ENCODE measurements at places on chromosomes 5 and 9.

DNA sequence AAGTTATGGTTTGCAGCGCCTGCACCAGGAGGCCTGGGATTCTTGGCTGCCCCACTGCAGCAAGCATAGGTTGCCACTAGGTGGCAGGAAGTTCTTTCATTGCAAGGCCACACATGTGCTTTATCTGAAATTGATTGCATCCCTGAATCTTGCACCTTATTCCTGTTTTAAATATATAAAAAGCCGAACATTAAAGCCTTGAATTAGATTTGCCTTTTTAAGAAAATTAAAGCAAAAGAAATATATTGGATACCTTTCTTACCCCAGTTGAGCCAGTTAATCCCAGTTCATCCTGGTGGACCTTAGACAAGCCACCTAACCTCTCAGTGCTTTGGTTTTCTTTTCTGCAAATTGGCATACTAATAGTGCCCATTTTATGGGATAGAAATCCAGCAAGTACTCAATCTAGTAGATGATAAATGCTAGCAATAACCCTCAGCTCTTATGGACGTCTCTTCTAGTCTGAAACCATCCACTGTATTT lies 6.3 kb upstream of the TRMT10B start:
- DNase-seq = peak; percentile 50

GRCh38 chr5:178391480-178391879 lies 158.9 kb upstream of the PHYKPL start:
- no peak for DNase-seq

GRCh38 chr5:128038643-128039042 lies 44.9 kb upstream of the SLC12A2 start:
- no peak for DNase-seq

DNA sequence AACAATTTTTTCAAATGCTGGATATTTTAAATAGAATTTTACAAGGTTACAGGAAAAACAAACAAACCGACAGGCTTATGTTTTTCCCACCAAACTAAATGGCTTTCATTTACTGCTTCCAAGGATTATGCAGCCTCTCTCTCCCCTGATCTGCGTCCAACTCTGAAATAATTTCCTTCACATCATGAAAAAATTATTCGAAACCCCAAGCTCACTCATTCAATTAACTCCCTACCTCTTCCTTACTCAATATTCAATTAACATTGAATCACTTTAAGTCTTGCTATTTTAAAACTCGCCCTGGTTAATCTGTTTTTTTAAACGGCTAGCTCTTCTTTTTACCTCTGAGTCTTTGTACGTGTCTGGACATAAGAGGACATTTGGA lies 336.2 kb downstream of the AGTPBP1 start:
- no peak for DNase-seq

DNA sequence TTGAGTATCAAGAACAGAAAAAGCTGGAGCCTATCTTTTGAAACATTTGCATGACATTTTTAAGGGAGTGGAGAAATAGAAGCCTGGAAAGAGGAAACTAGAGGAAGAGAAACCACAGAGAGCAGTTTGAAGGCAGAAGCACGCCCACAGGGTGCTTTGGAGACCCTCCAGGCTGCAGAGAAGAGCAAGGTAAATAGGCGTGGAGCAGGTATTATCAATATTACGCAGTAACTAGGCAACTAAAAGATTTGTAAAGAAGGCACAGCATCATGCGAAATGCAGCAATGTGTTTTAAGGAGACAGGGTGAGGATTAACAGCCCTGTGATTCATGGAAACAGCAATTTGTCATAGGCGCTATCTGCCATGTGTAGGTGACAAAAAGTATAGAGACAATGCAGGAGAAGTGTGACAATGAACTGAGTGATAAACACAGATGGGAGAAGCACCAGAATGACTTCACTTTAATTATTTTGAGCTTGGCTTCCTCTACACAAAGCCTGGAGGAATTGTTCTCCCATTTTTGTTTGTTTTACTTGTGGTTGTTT lies 281.2 kb downstream of the BRINP1 start:
- no peak for DNase-seq

GRCh38 chr5:163339148-163339547 lies 98.2 kb upstream of the CCNG1 start:
- no peak for DNase-seq

DNA sequence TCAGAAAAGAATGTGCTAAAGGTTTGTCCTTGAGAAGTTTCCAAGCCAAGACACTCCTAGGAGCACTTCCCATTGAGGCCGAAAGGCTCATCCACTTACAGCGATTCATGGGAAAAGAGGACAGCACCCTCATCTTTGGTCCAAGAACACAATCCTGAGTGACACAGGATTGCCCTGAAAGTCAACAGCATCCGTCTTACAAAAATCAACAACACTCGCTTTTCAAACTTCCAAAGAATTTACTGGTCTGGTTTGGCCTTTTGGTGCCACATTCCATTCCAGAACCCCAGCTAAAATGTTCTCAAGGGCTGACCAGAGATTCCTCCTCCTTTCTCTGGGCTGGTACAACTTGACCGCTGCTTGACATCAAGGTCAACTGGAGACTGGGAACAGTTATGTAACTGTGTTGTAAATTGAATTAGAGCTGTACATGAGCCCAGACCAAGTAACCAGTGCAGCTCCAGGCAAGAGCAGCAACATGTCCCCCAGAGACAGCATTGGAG lies 415.8 kb upstream of the PIK3R1 start:
- no peak for DNase-seq

DNA sequence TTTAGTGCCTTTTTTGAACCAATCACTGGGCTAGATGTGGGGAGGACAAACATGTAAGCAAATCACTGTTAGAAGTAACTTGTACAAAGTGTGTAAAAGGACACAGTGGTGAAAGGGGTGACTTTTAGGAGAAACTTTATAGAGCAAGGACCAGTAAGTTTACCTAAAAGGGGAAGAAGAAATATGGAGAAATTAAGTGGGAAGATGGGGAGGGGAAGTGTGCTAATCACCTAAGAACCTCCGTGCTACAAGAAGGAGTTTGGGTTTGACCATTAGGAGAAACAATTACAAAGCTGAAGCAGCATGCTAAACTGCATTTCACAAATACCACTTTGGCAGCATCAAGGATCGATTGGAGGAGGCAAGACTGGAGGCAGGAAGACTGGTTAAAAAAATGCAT lies 17.3 kb downstream of the ITGA1 start:
- DNase-seq = no peak

- no peak for DNase-seq
Observed at GRCh38 chr5:53067641-53068040, 41.9 kb downstream of the MOCS2 start.

DNA sequence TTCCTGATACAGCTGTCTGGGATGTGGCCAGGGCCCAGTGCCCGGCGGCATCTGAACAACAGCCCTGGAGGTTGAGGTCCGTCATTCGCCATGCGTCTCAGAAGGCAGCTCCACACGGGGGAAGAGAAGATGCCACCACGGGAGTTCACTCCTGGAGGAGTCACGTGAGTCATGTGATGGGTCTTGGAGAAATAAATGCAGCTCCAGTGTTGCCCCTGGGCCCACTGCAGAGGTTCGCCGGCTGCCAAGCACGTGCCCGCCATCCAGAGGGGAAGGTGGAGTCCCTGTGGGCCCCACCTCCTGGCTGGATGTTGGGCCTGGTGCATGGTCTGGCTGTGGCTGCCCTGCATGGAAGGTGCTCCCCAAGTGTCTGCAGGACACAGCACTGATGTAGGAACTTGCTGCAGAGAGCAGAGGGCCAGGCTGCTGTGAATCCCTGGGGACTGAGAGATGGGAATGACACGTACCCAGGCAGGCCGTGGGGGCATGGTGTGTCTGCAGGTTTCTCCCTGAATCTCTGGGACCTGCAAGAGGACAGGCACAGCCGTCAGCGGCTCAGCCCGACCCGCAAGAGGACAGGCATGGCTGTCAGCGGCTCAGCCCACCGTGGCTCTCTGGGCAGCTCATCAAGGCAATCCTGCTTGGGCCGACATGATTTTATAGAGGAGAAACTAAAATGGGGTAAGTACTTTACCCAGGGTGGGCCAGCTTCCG lies 418.3 kb upstream of the IRX4 start:
- DNase-seq = no peak

- DNase-seq = no peak
Observed at GRCh38 chr5:77935506-77936364, 159.6 kb upstream of the TBCA start.

- DNase-seq = no peak
Observed at GRCh38 chr5:154900066-154900465, 37.9 kb downstream of the GEMIN5 start.

DNA sequence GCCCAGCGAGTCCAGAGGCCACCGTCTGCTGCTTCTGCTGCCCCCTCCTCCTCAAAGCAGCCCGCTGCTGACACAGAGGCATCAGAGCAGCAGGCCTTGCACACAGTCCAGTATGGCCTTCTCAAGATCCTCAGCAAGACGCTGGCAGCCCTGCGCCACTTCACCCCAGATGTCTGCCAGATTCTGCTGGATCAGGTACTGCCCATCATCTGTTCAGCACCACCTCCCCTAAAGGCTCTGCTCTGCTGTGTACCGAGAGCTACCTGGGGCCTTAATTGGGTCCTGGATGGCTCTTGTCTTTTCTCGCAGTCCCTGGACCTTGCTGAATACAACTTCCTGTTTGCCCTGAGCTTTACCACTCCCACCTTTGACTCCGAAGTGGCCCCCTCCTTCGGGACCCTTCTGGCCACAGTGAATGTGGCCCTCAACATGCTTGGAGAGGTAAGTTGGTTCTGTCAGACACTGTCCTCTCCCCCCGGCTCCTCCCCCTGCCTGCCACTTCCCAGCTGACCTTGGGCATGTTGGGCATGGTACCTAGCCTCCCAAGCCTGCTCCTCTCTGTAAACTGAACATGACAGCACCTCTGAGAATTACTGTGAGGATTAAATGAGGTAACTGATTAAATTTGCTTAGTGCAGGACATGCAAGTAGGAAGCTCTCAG lies 22.7 kb downstream of the SH3GLB2 start:
- DNase-seq = no peak

DNA sequence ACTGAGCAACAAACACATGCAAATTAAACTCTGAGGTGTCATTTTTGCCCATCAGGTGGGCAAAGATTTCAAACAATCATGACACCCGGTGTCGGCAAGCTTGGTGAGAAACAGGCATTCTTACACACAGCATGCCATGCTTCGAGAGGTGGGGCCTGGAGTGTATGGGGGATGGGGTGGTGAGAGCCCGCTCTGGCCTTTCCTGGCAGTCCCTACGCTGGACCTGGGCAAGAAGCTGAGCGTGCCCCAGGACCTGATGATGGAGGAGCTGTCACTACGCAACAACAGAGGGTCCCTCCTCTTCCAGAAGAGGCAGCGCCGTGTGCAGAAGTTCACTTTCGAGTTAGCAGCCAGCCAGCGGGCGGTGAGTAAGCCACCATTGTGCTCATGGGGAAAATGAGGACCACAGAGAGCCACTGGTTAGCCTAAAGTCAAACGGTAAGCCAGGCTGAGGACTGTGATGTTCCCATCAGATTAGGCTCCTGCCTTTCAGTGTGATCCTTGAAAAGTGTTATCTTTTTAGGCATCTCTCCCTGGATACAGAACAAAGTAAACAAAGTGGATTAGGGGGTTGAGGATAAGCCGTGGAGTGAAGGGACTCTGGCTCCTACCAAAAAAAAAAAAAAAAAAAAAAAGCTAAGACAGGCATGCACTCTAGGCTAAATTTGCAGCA lies 9.4 kb downstream of the MYOZ3 start:
- no peak for DNase-seq

DNA sequence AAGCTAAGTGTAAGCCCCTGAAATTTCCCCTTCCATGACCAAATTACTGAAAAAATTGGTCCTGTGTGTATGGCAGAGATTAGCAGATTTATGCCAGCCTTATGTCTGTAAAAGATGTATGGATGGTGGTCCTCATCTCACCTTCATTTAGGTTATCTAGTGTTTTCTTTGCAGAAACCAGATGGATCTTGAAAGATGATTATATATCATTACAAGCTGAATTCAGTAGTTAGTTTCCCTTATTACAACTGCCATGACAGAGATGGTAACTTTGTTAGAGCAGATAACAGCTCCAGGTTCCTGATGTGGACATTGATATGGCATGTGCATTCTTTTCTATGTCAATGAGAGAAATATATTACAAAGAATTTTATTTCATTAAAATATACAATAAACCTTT lies 1403.2 kb upstream of the CDH6 start:
- no peak for DNase-seq

DNA sequence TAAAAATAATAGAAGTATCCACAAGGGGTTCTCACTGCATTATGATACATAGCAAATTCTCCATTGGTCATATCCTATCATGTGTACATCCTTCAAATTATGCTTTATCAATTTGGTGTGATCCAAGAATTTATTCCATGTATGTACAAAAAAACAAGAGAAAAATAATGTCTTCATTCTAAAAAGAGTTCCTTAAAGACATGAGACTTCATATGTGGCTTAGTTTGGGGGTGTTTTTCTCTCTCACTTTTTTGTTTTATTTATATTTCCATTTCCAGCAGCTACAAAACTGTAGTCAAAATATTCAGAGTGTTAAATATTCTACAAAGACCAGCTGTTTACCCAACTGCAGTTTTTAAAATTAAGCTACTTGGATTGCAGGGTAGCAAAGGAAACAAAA lies 972.0 kb downstream of the DTWD2 start:
- no peak for DNase-seq

GRCh38 chr5:176418251-176418650 lies 1.9 kb upstream of the CLTB start:
- DNase-seq = no peak

DNA sequence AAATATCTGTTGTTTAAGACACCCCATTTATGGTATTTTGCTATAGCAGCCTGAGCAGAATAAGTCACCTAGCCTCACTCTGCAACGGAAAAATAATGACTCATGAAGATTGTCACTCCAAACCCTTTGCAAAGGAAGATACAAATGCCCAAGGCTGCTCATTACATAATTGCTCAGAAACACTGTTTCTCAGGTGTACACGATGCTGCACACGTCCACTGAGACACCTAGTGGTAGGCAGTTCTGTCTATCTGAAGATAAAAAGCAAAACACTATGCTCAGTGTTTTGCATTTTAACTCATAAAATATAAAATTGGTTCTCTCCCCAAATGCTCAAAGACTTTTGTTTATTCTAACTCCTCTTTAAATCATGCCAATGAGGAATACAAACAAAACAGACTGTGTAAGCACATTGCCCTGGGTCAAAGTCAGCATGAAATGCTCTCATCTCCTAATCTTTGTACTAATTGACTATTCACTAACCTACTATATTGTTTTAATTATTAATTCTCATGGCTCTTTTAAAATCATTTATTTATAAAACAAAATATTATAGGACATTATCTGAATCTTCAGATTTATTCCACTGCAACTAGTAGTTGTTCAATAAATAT lies 7.7 kb upstream of the TSLP start:
- DNase-seq = no peak

GRCh38 chr9:4182831-4183230 lies 117.0 kb downstream of the GLIS3 start:
- DNase-seq = no peak

- no peak for DNase-seq
Observed at GRCh38 chr9:111839387-111839786, 44.6 kb upstream of the SHOC1 start.

Data from activated T-cell treated with anti-CD3 and anti-CD28 coated beads for 24 hours (primary cell).